Activated CD4-positive, alpha-beta T cell treated with anti-CD3 and anti-CD28 coated beads, Interleukin-2, amount 10 ng/mL, durations not matched to agents 24 days and 14 days (primary cell): ENCODE measurements at places on chromosomes 6 and 20. TPM values are rescaled to one million over a fixed set of nuclear protein-coding genes. Genes with fewer than 3 reads are reported as not detected.
A peak's percentile ranks its signal among the peaks of the same experiment; 100 is the strongest.

Gene EYA2
- total RNA-seq, result not detected in 2 replicates

Gene KHDC1
- total RNA-seq, result 5.1 and 5.2 TPM in 2 replicates

Gene MACROD2
- not detected in 2 replicates for total RNA-seq

Gene LTA
- 622 and 631 TPM in 2 replicates for total RNA-seq

- DNase-seq, result no peak
Observed at GRCh38 chr20:42701948-42702347, 487.8 kb downstream of the PTPRT start.

DNA sequence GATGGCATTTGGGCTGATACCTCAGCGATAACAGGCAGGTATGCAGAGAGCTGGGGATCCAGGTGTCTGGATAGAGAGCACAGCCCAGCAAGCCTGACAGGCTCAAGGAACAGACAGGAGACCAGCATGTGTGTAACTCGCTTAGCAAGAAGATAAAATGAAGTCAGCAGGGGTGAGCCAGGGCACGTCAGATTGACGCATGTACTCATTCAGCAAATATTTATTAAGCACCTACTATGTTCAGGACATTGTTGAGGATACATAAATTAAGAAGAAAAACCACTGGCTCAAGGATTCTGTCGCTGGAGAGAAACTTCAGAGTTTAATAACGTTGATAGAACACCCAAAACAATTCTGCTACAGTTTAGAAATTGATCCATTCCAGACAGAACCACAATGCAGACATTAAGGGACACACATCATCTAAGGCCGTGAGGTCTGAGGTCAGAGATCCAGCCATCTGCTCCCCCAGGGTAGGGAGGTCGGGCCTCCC, 1.0 kb upstream of the DUSP22 start:
- DNase-seq, result no peak

DNA sequence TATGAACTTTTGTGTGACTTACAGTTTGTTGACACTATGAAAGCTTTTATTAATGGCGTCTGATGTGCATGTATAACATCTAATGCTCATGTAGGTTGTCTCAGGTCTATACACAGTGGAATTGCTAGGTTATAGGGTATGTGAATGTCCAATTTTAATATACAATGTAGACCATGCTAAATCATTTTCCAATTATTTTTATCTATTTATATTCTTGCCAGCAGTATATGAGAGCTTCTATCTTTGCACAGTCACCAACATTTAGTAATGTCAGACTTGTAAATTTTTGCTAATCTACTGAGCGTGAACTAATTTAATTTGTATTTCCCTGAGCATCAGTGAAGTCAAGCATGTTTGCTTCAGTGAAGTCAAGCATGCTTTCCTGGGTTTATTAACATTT, 64.4 kb downstream of the TPD52L1 start:
- DNase-seq, result no peak

GRCh38 chr6:34455831-34456230, 10.0 kb upstream of the PACSIN1 start:
- DNase-seq, result no peak

DNA sequence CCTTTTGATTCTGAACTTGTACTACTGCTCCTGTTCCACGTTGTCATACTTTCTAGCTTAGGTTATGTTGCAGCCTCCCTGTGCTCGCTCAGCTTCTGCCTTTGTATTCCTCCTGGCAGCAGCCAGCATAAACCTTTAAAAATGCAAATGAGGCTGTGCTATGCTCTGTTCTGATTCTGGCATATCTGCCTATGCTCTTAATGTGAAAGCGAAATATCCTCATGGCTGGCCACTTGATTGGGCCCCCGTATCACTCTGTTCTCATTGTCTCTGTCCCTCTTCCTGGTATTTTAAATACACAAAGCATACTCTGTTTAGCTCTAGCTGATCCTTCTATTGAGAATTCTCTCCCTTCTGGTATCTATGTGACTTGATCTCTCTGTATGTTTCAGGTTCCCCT, 139.0 kb downstream of the JARID2 start:
- no peak for DNase-seq

GRCh38 chr6:106098383-106099234, 12.5 kb downstream of the PRDM1 start:
- peak; percentile 94 for DNase-seq

- DNase-seq, result no peak
Observed at GRCh38 chr20:39899881-39900280, 789.2 kb downstream of the MAFB start.

- DNase-seq, result peak; percentile 83
Observed at GRCh38 chr20:50580016-50580747, 70.0 kb downstream of the PTPN1 start.

- DNase-seq, result no peak
Observed at GRCh38 chr6:81999270-81999669, 246.8 kb upstream of the TENT5A start.
